ENCODE measurements at places on chromosomes 3 and 15.
A peak's percentile ranks its signal among the peaks of the same experiment; 100 is the strongest.

DNA sequence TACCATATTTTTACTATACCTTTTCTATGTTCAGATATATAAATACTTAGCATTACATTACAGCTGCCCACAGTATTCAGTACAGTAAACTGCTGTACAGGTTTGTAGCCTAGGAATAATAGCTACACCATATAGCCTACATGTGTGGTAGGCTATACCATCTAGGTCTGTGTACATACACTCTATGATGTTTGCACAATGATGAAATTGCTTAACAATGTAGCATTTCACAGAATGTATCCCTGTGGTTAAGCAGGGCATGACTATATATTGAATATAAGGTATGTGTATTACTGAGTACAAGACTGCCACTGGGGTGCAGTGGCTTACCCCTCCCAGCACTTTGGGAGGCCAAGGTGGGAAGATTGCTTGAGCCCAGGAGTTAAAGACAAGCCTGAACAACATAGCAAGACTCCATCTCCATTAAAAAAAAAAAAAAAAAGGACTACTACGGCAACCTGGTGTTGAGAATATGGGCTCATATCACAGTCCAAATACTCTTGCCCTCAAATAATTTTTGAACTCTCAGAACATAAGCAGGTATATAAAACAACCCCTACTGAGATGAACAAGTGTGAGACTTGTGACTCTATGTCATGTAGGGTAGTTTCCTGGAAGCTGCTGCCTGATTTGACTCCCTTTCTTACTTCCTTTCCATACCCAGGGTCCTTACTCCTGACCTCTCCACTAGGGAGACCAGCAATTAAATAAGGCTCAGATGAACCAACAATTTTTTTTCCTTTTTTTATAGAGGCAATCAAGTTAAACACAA lies 4.8 kb downstream of the PPP1R14D start:
- DNase-seq, result no peak

- DNase-seq, result no peak
These were observed 57.8 kb upstream of the ACTC1 start for GRCh38 chr15:34853001-34853758.

- DNase-seq, result peak; percentile 70
These were observed 37.4 kb downstream of the ZNF860 start for GRCh38 chr3:32018757-32019564.

DNA sequence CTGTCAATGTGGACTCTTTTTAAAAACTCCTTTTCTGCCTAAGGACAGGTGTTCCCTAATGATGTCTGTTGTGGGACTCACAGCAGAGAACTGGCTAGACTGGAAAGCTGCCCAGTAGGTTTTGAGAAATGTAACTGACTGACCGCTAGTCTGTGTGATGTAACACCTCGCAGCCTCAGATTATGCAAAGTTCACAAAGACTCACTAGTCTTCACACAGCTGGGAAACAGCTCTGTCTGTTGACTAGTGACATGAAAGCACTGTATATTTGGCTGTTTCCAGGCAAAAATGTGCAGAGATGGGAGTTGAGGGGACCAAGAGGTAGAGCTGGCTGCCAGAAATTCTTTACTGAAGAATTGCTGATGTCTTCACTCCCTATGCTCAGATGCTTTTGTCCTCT lies 10.3 kb downstream of the PDZRN3 start:
- DNase-seq, result peak; percentile 94

- DNase-seq, result peak; percentile 2
These were observed 188.2 kb downstream of the VPS13C start for GRCh38 chr15:61871926-61872522.

All from myocyte (in vitro differentiated cells).